Vagina (tissue), 2 donors: ENCODE measurements at places on chromosomes 7 and 10. TPM values are rescaled to one million over a fixed set of nuclear protein-coding genes. Genes with fewer than 3 reads are reported as not detected.

SPDYE16 gene
- not detected for total RNA-seq

JAZF1 gene
- total RNA-seq = 36.1 TPM

DNA sequence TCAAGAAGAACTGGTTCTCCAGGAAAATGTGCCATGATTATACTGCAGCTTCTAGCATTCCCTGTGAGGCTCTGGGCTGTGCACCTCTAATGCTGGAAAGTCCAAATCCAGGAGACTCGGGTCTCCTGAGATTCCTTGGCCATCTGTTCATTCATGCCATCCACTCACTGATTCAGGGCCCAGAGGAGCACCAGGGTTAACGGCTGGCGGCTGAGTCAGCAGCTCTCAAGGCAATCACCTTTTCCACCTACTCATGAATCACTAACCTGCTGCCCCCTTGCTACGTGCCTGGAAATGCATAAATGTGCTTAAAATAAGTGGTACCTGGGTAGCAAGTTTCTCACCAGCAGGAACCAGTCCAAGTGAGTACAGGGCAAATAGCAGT, 132.7 kb downstream of the KCNMA1 start:
- no peaks in the 10 kb centered on the region for H3K36me3 ChIP-seq
- H3K4me1 ChIP-seq = peaks cover 25% of the 10 kb centered on the region
- H3K27me3 ChIP-seq = no peaks in the 10 kb centered on the region

PLA2G12B gene
- not detected for total RNA-seq
